Endodermal cell (in vitro differentiated cells): ENCODE measurements at places on chromosomes 4 and X. TPM values are rescaled to one million over a fixed set of nuclear protein-coding genes. Genes with fewer than 3 reads are reported as not detected.

The PLXNB3 gene
- total RNA-seq: 1.1 to 4.9 TPM (median 1.3 TPM) in 3 replicates

The DDX53 gene
- not detected in 3 replicates for total RNA-seq

DNA sequence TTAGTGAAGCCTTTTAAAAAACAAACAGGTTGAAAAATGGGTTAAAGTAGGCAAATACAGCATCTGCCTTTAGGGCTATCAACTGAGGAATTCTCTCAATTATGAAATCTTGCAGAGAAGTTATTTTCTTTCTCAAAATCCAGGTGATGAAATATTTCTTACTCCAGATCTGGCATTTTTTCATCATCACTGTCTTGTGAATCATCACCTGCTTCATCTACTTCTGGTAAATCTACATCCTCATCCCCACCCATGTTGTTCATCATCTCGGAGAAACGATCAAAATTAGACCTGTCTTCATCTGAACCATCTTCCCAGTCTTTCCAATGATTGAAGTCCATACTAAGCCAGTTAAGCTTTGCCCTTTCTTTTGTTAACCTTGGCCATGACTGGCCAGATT, 33.3 kb upstream of the HPF1 start:
- no peak for DNase-seq
- no peaks in the 10 kb centered on the region for H3K4me1 ChIP-seq
- peak overlapping the region; percentile 71 for H3K4me3 ChIP-seq
- no peak overlapping the region for H3K27ac ChIP-seq
- H3K27me3 ChIP-seq: peaks cover 51% of the 10 kb centered on the region

DNA sequence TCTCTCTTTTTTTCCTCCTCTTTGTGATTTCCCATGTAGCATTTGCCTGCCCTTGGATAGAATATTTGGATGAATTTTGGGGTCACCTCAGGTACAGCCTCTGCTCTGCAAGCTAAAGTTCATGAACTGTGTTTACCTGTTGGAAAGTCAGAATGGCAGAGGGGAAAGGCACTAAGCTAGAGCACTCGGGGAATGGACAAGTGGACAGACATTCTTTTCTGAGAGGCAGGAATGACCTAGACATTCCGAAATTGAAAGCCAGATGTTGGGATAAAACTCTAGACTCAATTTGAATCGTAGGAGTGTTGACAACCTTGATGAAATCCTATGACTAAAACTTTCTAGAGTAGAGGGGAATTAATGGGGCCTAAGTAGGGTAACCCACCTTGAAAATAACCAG, 56.1 kb downstream of the LUZP4 start:
- peak overlapping the region; percentile 58 for H3K27ac ChIP-seq
- H3K36me3 ChIP-seq: no peaks in the 10 kb centered on the region
- H3K4me1 ChIP-seq: no peaks in the 10 kb centered on the region

DNA sequence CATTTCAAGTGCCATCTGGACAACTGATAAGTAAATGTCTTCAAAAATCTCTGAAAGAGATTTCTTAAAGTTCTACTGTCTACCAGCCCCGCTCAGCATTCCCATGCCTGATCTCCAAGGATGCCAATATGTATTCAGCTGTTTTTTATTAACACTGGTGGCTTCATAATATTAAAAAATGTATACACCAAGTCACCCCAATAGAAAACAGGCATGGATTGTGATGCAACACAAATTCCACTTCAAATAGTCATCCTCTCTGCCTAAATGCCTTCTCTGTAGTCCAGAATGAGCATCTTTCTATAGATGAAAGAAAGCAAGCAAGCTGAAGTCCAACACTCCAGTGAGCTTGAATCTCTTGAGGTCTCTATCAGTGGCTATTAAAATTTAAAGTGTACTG, 152.2 kb upstream of the PPARGC1A start:
- no peak overlapping the region for H3K27ac ChIP-seq
- no peaks in the 10 kb centered on the region for H3K27me3 ChIP-seq
- no peaks in the 10 kb centered on the region for H3K36me3 ChIP-seq
- no peak overlapping the region for H3K4me3 ChIP-seq

- no peaks in the 10 kb centered on the region for H3K27me3 ChIP-seq
- H3K27ac ChIP-seq: no peak overlapping the region
- peaks cover 13% of the 10 kb centered on the region for H3K36me3 ChIP-seq
- no peak overlapping the region for H3K4me3 ChIP-seq
Measured at GRCh38 chrX:13932416-13932815, 97.3 kb downstream of the GEMIN8 start.

DNA sequence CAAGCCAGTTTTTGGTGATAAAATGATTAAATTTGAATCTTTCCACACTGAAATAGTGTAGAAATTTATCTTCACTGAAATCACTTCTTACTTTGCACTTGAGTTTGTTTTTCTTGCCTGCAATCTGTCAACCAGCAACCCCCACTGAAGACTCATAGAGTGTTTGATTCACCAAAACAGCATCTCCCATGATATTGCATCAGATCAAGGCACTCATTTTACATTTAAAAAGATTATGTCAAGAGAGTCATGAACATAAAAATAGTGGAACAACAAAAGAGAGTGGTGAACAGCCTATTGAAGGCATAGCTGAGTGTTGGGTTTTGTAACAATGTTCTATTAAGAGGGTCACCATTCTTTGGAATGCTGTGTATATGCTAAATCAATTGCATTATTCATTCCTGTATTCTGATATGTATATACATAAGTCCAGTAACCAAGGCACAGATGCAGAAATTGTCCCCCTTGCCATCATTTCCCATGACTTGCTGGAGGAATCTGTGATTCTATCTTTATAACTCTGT, 1934.9 kb downstream of the ARAP2 start:
- H3K4me1 ChIP-seq: no peaks in the 10 kb centered on the region
- DNase-seq: no peak
- H3K27ac ChIP-seq: no peak overlapping the region
- no peaks in the 10 kb centered on the region for H3K27me3 ChIP-seq

GRCh38 chr4:87068583-87069021, 133.8 kb downstream of the AFF1 start:
- H3K27me3 ChIP-seq: no peaks in the 10 kb centered on the region
- peaks cover 3% of the 10 kb centered on the region for H3K4me1 ChIP-seq
- no peak overlapping the region for H3K27ac ChIP-seq
- peaks cover 37% of the 10 kb centered on the region for H3K36me3 ChIP-seq

DNA sequence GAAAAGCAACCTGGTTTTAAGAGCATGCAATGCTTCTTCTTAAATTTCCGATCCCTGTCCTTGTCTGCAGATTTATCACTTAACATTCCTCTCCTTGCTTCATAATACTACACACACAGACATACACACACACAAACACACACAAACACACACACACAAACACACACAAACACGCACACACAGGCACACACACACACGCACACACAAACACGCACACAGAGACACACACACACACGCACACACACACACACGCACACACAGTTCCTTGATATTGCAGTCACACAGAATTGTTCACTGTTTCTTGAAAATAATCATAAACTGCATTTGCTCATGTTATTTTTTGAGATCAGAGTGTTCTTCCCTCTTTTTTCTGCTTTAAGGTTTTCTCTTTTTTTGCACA, 458.3 kb upstream of the ATOH1 start:
- no peak overlapping the region for H3K4me3 ChIP-seq
- DNase-seq: no peak
- no peaks in the 10 kb centered on the region for H3K27me3 ChIP-seq
- H3K36me3 ChIP-seq: no peaks in the 10 kb centered on the region
- H3K4me1 ChIP-seq: no peaks in the 10 kb centered on the region
